ENCODE measurements at places on chromosomes 3 and 15. TPM values are rescaled to one million over a fixed set of nuclear protein-coding genes. Genes with fewer than 3 reads are reported as not detected.
A peak's percentile ranks its signal among the peaks of the same experiment; 100 is the strongest.

DNA sequence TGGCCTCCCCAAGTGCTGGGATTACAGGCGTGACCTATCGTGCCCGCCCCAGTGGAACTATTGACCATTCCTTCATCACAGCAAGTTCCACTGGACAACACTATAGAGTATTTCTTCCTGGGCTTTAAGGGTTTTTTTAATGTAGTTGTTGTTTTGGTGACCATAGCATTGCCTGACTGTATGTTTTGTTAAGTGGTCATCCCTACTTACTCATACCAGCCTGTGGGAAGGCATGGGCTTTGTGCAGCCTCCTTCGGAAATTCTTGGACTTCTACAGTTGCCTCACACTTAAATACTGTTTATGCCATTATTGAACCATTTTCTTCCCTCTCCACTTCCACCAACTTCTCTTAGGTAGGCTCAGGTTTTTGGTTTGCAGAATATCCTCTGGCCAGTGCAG, 19.9 kb upstream of the ALPK3 start:
- no peaks in the 10 kb centered on the region for H3K27me3 ChIP-seq
- DNase-seq = no peak
- H3K27ac ChIP-seq = peak overlapping the region; percentile 81
- H3K4me3 ChIP-seq = no peak overlapping the region
- peaks cover 39% of the 10 kb centered on the region for H3K36me3 ChIP-seq
- peaks cover 15% of the 10 kb centered on the region for H3K4me1 ChIP-seq

- H3K27me3 ChIP-seq = peaks cover 7% of the 10 kb centered on the region
- H3K36me3 ChIP-seq = no peaks in the 10 kb centered on the region
- no peaks in the 10 kb centered on the region for H3K4me1 ChIP-seq
- H3K27ac ChIP-seq = no peak overlapping the region
- no peak overlapping the region for H3K4me3 ChIP-seq
Observed at GRCh38 chr3:81043660-81044199, 717.7 kb downstream of the GBE1 start.

- no peak overlapping the region for H3K4me3 ChIP-seq
- H3K36me3 ChIP-seq = no peaks in the 10 kb centered on the region
- no peak for DNase-seq
- peaks cover 15% of the 10 kb centered on the region for H3K27me3 ChIP-seq
- H3K4me1 ChIP-seq = peaks cover 12% of the 10 kb centered on the region
- no peak overlapping the region for H3K27ac ChIP-seq
Observed at GRCh38 chr3:37499061-37499785, 324.8 kb upstream of the LRRFIP2 start.

DNA sequence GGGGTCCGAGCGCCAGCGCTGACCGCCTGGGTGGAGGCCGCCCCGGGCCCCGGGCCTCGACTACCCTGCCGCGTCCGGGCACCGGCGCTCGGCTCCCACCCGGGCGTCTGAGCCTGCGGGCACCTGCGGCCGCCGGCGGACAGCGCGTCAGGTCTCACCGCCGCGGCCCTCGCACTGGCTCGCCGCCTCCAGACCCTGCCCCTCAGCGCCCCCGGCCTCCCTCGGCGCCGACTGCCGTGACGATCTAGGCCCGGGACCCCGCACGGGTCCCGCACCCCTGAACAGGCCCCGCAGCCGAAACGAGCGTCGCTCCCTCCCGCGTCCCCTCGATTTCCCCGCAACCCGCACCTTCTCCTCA, 297 bp downstream of the PRC1 start:
- H3K4me1 ChIP-seq = peaks cover 31% of the 10 kb centered on the region
- H3K4me3 ChIP-seq = peak overlapping the region; percentile 100
- DNase-seq = no peak
- peaks cover 13% of the 10 kb centered on the region for H3K36me3 ChIP-seq
- H3K27me3 ChIP-seq = no peaks in the 10 kb centered on the region

DNA sequence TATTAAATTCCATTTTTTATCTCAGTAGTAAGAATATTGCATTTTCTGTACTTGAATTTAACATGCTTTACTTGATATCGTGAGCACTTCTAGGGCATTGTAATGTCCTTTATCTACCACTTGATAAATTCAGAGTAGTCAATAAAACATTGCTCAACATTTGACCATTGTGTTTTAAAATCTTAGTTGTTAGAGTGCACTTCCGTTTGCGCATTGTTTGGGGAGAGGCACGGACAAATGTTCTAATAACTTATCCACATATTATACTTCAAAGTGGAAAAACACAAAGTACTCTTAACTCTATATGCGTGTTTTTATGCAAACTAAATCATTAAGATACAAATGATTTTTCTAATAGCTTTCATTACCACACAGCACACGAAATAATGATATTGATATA, 419 bp downstream of the FAM227B start:
- H3K4me3 ChIP-seq = peak overlapping the region; percentile 93
- DNase-seq = no peak

- peak; percentile 81 for DNase-seq
- peaks cover 2% of the 10 kb centered on the region for H3K36me3 ChIP-seq
- no peak overlapping the region for H3K27ac ChIP-seq
- peaks cover 40% of the 10 kb centered on the region for H3K27me3 ChIP-seq
- H3K4me3 ChIP-seq = no peak overlapping the region
Observed at GRCh38 chr15:89038146-89038545, 50.1 kb upstream of the ABHD2 start.

DNA sequence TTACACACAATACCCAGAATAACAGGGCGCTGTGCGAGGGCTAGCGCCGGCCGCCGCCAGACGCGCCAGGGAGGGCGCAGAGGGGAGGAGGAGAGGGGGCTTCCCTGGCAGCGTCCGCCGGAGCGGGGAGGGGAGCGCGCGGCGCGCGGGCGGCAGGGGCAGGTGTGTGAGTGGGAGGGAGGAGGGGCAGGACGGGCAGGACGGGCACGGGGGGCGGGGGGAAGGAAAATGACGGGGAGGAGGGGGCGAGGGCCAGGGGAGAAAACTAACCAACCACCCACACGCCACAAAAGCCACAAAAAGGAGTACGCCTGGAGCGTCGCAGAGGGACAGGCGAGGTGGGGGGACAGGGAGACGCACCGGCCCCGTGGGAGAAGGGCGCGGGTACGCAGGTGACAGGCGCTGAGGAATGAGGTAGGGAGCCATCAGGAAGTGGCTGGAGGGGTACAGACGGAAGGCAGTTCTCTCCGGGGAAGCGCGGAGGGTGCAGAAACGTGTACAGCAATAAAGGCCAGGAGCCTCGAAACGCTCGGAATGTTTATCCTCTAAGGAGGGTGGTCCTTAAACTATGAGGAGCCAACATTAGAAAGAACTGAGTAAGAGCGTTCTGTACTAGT, 610 bp upstream of the SATB1 start:
- H3K27ac ChIP-seq = no peak overlapping the region
- peaks cover under 1% of the 10 kb centered on the region for H3K36me3 ChIP-seq
- H3K27me3 ChIP-seq = peaks cover 52% of the 10 kb centered on the region
- H3K4me3 ChIP-seq = peak overlapping the region; percentile 86
- H3K4me1 ChIP-seq = peaks cover 12% of the 10 kb centered on the region
- no peak for DNase-seq

DNA sequence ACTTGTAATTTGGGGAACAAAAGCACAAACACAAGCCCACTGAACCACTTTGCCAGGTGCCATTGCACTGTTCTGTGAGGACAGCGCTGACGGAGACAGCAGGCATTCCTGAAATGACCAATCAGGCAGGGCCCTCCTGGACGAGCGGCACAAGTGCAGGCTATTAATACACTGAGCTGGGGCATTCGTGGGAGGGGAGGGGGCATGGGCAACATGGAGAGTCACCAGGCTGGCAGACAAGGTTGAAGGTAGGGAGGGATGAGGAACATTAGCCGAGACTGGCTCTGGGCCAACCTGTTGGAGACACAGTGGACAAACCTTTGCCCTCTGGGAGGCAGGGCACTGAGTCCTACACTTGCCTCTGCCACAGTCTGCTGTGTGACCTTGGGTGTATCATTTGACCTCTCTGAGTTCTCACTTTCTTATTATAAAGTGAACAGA, 45.6 kb downstream of the NOX5 start:
- H3K4me1 ChIP-seq = peaks cover 6% of the 10 kb centered on the region
- peaks cover 19% of the 10 kb centered on the region for H3K27me3 ChIP-seq
- H3K4me3 ChIP-seq = no peak overlapping the region
- no peak overlapping the region for H3K27ac ChIP-seq
- no peak for DNase-seq

Gene FBXL22
- 0.48 TPM for total RNA-seq

Gene TRIM42
- not detected for total RNA-seq

Measured in osteocyte (in vitro differentiated cells).